ENCODE measurements at places on chromosomes 1 and 21. TPM values are rescaled to one million over a fixed set of nuclear protein-coding genes. Genes with fewer than 3 reads are reported as not detected.

TAS1R1 gene
- not detected for total RNA-seq

GRIK3 gene
- total RNA-seq = not detected

CFHR3 gene
- total RNA-seq = not detected

PERM1 gene
- not detected for total RNA-seq

CD1B gene
- total RNA-seq = not detected

LYPD8 gene
- total RNA-seq = not detected

ATP1A2 gene
- not detected for total RNA-seq

HCRTR1 gene
- not detected for total RNA-seq

TRIM33 gene
- total RNA-seq = 54.5 TPM

MASP2 gene
- 0.38 TPM for total RNA-seq

DDR2 gene
- 0.59 TPM for total RNA-seq

GBP7 gene
- 0.35 TPM for total RNA-seq

COL16A1 gene
- total RNA-seq = 0.59 TPM

FCGR3A gene
- total RNA-seq = 3.8 TPM
